ENCODE measurements at places on chromosomes 6 and 20. TPM values are rescaled to one million over a fixed set of nuclear protein-coding genes. Genes with fewer than 3 reads are reported as not detected.

GRCh38 chr20:38167851-38168760 is 3.0 kb upstream of the TGM2 start:
- peak; percentile 73 for DNase-seq

DNA sequence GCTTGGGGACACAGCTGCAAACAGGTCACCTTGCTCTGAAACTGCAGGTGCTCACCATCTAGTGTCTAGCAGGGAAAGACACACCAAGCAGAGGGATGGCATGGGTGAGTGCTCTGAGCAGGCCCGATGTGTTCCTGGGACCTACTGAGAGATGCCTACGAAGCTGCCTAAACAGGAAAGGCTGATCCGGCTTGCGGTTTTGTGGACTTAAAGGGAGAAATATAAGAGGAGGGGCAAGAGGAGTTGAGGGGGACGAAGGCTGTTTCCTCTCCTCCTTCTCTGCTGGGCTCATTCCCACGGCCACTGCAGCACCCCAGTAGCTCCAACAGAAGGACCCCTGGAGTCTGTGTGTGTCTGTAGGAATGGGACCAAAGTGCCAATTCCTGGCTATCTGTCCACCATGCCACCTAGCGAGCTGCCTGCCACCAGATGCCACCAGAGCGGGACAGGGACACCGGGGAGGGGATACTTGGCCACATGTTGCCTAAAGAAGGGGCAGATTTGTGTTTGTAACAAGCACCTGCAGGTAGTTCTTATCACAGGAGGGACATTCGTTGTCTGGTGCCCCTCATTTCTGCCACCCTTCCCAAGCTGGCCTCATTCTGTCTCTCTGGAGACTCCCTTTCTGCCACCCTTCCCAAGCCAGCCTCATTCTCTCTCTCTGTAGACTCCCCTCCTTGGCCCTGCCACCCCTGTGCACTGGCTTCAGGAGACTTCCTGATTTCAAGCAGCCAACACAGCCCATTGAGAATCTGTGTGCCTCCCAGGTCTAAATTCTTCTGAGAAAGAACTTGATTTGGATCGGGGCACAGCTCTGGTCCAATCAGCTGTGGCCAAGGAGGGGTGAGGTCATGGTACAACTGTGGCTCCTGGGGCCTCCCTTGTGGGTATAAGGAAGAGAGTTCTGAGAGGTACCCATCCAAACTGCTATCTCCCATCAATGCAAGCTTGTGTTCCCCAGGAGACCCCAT is 221.8 kb downstream of the ANKRD60 start:
- DNase-seq = no peak

GRCh38 chr6:83860359-83860755 is 868 bp downstream of the CYB5R4 start:
- no peak for DNase-seq

DNA sequence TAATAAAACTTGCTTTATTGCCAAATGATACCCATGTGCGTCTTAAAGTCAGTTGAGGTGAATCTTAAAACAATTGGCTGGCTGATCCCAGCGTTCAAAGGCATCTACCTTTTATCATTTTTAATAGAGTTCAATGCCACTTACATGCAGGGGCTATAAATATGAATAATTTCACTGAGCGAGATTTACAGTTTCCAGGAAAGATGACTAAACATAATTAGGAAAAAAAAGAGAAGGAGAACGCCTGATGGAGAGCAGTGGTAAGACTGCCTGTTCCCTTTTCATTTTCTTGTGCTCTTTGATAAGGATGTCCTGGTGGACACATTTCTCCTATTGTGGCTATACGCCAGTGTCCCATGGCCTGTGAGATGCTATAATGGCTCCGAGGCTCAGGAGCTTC is 139.9 kb upstream of the SLC22A23 start:
- DNase-seq = no peak

DNA sequence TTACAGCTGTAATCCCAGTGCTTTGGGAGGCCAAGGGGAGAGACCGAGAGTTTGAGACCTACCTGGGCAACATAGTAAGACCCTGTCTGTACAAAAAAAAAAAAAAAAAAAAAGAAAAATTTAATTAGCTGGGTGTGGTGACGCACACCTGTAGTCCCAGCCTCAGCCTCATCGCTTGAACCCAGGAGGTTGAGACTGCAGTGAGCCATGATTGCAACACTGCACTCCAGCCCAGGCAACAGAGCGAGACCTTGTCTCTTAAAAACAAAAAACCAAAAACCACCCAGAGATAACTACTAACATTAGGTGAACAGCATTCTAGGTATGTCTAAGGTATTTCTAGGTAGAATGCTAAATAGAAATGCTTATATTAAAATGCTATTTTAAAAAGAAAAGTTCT is 21.0 kb upstream of the PI16 start:
- DNase-seq = no peak

- no peak for DNase-seq
Observed at GRCh38 chr20:38180781-38181180, 15.7 kb upstream of the TGM2 start.

DNA sequence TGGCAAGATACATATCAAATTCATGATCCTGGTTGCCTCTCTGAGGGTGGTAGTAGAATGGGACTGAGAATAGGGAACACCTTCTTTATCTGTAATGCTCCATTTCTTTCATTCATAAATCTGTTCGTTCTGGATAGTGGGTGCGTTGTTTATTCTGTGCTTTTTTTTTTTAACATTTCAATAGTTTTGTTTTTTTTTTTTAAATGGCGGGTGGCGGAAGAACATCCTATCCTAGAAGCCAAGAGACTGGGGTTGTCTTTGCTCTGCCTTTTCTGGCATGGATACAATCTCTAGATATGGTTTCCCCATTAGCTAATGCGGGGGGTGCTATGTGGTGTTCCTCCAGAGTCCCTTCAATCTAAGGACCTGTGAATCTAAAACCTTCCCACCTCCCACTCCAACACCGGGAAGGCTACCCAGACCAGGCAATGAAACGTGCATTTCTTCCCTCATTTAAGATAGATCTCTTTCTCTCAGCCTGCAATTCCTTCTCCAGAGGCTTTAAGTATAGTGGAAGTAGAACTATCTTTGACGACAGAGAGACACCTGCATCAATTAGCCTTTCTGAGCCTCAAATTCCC is 883 bp upstream of the CCDC28A start:
- no peak for DNase-seq

DNA sequence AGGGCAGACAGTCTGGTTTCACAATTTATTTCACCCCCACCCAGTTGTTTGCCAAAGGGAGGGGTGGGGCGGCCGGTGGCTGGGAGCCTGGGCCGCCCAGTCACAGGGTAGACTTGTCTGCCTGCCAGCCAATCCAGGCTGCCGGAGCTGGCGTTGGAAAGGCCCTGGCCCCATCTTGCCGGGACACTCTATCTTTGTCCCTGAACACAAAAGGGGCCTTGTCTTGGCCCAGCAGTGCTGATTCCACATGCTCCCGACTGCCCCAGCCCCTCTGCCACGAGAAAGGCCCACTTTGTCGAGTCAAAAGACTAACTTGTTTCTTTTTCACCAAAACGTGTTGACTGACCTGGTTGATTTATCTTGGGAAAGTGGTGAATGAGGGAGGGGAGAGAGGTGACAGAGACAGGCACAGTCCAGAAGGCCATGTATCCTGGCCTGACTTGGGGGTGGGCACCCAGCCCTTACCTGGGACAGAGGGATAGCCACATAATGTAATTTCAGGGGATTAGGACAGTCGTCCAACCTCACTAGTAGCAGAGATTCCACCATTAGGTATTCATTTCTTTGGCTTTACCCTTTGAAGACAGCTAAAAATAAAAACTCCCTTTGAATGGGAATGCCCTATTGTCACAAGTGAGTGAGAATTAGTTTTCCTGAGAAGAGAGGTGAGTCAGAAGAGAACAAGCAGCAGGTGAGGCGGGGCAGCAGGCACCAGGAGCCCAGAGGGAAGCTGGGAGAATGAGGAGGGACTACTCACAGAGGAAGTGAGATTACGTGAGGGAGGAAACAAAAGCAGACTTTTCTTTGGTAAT is 67.0 kb upstream of the SIRPA start:
- DNase-seq = peak; percentile 60

DNA sequence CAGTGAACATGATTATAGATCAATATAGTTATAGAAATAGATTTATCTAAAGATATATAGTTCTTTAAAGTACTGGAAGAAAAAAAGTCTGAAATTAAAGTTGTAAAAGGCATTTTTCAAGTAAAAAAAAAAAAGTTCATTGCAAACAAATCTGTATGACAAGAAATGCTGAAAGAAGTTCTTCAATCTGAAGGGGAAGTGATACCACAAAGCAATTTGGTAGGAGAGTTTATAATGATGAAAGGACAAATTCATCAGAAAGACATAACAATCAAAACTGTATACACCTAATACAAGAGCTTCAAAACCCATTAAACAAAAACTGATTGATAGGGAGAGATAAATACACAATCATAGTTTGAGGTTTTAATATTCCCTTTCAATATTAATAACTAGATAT is 14.1 kb downstream of the HUS1B start:
- no peak for DNase-seq

CD93 gene
- 85.0 TPM for total RNA-seq

FAM83B gene
- total RNA-seq = 0.35 TPM

MYL9 gene
- total RNA-seq = 1,793 TPM

ZGPAT gene
- total RNA-seq = 13.0 TPM

OPRM1 gene
- total RNA-seq = not detected

CGA gene
- 0.32 TPM for total RNA-seq

HLA-DRA gene
- 99.0 TPM for total RNA-seq

SEL1L2 gene
- 0.90 TPM for total RNA-seq
